ENCODE measurements at places on chromosomes 16 and 17.
A peak's percentile ranks its signal among the peaks of the same experiment; 100 is the strongest.

GRCh38 chr16:66484453-66485213 is 57.5 kb downstream of the BEAN1 start:
- DNase-seq: no peak

DNA sequence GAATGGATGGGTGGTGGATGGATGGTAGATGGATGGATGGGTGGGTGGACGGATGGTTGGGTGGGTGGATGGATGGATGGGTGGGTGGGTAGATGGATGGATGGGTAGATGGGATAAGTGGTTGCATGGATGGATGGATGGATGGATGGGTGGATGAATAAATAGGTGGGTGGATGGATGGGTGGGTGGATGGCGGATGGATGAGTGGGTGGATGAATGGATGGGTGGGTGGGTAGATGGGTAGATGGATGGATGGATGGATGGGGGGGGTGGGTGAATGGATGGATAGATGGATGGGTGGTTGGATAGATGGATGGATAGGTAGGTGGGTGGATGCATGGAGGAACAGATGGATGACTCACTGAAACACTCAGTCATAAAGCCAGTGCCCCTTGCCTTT is 51.0 kb upstream of the FASN start:
- DNase-seq: no peak

DNA sequence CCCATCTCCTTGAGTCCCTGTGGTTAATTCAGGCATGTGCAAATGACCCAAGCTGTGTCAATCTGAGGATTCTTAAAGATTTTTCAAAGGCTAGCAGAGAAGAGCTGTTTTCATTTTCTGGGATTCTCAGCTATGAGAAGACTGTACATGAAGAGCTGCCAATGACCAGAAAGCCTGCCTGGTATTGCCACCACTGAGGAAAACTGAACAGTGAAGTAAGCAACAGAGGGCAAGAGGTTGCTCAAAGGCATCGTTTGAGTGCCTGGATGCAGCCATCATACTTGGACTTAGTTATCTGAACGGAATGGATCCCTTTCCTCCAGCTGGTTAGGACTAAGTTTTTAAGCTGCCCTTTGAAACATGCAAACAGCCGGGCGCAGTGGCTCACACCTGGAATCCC is 38.4 kb downstream of the FAM20A start:
- no peak for DNase-seq

DNA sequence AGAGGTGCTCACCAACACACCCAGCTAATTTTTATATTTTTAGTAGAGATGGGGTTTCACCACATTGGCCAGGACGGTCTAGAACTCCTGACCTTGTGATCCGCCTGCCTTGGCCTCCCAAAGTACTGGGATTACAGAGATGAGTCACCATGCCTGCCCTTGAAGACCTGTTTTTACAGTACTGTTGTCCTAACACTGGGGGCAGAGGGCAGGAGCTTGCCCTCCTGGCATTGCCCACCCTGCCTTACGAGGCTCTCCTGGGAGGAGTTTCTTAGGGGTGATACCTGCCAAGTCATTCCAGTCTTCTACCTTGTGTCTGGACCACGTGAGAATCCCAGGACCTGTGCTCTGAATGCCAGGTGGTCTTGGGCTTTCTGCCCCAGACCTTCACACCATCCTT is 2.7 kb downstream of the ASPSCR1 start:
- DNase-seq: no peak

GRCh38 chr16:81610144-81610842 is 165.7 kb downstream of the CMIP start:
- DNase-seq: peak; percentile 31

DNA sequence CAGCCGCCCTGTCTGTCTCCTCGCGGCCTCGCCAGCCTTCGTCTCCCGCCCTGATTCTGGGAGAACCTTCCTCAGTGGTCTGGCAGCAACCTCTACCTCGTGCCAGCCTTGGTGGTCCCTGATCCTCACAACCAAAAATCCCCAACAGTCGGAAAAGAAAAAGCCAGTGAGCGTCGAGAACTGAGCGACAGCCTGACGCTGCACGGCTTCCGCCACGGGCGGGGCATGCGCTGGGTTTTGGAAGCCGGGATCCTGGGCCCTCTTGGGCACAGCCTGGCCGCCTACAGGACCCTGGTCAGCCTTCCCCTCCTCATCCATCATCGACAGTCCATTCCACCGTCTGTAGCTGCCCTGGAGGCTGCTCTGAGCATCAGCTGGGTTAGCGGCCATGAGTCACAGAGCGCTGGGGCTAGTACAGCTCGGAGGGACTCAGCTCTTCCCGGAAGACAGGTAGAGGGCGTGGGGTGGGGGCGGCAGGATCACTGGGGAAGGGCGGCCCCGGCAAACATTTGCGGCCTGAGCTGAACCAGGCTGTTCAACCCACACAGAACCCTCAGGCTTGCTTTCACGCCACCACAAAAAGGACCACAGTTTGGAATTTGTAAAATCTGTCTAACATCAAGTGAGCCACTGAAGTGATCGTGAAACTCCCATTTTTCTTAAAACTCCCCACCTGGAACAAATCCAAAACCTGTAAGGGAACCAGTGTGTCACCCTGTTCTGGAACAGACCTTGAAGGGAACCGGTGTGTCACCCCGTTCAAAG is 55.4 kb upstream of the DOC2B start:
- DNase-seq: no peak

GRCh38 chr16:65829076-65829475 is 537.4 kb upstream of the CDH5 start:
- no peak for DNase-seq

- no peak for DNase-seq
These were observed 10.8 kb downstream of the MYO1C start for GRCh38 chr17:1481736-1482135.

DNA sequence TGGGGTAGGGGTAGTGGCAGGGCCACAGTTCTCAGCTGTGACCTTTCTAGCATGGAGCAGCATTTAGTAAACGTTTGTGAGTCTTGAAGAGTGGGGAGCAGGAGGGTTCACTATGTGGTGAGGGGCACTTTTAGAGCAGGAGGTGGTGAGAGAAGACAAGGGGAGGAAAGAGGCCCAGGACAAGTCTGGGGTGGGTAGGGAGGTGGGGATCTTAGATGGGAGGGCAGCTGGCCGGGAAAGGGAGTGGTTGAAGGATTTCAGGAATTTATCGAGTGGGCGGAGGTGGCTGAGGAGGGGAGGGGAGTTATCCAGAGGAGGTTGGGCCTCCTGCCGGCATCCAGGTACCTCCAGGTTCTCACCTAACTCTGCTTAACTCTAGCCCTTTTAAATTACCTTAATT is 1.9 kb downstream of the CLEC16A start:
- no peak for DNase-seq

GRCh38 chr17:2551928-2552327 is 40.2 kb upstream of the METTL16 start:
- DNase-seq: no peak

- DNase-seq: no peak
These were observed at the start of gene TNFSF12 for GRCh38 chr17:7548585-7549400. TSS of gene TNFSF12 (plus strand) at chr17:7549058. CDS start at chr17:7549154, 96 bp downstream.

GRCh38 chr17:71127416-71127815 is 958.1 kb downstream of the KCNJ2 start:
- no peak for DNase-seq

- DNase-seq: no peak
These were observed 11.0 kb downstream of the BRCA1 start for GRCh38 chr17:43114151-43114552.

DNA sequence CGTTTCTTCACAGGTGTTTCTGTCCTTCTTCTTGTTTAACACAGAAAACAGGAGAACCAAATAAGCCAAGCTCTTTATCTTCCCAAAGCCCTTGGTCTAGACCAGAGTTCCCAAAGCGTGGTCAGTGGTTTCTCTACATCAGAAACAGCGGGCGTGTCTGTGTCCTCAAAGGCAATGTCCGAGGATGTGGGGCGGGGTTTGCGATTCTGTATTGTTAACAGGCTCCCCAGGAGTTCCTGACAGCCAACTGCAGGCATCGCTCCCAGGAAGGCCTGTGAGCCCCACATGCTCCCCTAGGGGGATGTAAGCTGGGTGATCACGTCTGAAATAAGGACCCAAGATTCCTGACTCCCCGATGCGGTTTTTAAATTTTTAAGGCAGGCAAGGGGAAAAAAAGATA is 28.4 kb upstream of the SLC25A19 start:
- DNase-seq: no peak

DNA sequence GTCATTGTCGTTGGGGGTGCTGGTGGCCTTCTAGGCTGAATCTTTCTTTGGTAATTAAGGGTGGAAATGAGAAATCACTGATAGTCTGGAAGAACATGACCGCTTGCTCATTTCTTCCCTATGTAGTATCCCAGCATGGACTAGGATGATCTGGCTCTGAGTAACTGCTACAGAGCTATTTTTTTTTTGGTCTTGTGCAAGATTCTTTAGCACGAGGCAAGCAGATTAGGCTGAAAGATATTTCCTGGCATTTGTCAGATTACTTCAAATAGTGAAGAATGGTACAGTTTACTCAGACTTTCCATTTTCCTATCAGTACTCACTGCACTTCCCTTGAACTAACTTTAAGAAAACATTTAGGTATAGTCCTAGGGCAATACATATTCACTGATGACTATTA is 89.0 kb downstream of the SYCE1L start:
- DNase-seq: peak; percentile 45

GRCh38 chr16:67421030-67421429 is 4.8 kb upstream of the ZDHHC1 start:
- no peak for DNase-seq

DNA sequence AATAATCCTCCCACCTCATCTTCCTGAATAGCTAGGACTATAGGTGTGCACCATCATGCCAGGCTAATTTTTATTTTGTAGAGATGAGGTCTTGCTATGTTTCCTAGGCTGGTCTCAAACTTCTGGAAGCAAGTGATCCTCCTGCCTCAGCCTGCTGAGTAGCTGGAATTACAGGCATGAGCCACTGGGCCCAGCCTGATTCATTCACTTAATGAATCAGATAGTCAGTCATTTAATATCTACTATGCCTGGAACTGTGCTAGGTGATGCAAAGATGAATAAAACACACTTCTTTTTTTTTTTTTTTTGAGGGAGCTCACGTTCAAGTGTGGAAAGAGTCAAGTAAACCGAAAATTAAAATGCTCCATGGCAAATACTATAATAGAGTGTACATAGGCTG is 39.4 kb downstream of the EFCAB13 start:
- DNase-seq: no peak

DNA sequence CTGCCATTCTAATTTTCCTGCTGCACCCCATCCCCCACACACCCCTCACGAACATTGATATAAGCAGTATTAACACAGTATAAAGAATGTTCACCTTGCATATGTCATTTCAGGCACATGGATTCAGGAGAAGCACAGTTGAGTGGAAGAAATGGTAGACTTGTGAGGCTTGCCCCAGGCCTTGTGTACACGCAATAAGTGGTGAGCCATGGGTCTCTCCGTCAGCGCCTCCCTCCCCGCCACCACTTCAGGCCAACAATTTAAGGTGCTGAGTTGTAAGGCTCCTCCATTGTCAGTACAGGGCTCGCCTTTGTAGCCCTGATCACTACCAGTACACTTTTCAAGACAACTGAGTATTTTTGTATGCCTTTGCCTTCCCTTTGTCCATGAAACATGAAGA is 12.2 kb upstream of the CLEC18C start:
- DNase-seq: no peak

GRCh38 chr17:67156269-67157199 is 88.5 kb downstream of the HELZ start:
- DNase-seq: no peak

DNA sequence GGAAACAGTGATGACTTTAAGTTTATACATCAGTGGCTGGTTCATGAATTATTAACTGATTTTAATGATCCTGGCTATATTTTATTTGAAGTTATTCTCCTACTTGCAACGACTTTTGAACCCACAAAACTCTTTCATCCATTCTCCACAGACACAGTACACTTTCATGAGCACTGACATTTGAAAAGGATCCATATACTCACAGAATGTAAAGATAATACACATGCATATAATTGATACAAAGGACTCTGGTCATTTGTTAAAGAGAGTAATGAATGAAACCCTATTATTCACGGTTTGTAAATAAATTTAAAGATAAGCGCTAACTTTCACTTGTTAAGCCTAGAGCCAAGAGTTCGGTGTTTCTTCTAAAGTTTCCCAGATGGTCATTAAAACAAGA is 3.3 kb downstream of the TOX3 start:
- no peak for DNase-seq

- DNase-seq: no peak
These were observed 233.5 kb downstream of the NTN1 start for GRCh38 chr17:9254841-9255240.

- no peak for DNase-seq
These were observed 1.5 kb downstream of the CACNA1H start for GRCh38 chr16:1154291-1154886.

DNA sequence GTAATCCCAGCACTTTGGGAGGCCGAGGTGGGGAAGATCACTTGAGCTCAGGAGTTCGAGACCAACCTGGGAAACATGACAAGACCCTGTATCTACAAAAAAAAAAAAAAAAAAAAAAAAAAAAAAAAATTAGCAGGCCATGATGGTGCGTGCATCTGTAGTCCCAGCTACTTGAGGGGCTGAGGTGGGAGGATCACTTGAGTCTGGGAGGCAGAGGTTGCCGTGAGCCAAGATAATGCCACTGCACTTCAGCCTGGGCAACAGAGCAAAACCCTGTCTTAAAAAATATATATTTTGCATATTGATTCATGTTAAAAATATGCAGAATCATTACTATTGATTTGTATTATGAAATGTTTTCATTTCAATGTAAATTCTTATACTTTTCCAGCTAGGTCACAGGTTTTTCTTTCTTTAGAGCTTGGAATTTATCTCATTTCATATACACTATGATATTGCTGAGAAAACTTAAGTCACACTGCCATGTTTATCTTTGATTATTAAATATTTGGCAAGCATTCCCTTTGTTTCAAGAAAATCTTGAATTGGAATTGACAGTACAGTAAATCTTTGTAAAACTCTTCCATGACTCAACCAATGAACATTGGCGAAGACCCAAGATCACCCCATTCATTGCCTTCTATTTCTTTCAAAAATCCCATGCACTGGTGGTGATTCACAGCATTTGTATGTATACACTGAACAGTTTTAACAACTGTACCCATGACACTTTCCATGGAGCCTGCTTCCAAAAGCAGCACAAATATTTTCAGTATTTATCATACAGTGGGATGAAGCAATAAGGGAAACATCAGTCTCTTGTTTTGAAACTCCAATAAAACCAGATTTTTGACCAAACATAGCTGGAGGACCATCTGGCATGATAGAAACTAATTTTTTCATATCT is 83.5 kb upstream of the TNRC6A start:
- peak; percentile 99 for DNase-seq

GRCh38 chr17:39573447-39574298 is 34.0 kb downstream of the NEUROD2 start:
- DNase-seq: no peak

DNA sequence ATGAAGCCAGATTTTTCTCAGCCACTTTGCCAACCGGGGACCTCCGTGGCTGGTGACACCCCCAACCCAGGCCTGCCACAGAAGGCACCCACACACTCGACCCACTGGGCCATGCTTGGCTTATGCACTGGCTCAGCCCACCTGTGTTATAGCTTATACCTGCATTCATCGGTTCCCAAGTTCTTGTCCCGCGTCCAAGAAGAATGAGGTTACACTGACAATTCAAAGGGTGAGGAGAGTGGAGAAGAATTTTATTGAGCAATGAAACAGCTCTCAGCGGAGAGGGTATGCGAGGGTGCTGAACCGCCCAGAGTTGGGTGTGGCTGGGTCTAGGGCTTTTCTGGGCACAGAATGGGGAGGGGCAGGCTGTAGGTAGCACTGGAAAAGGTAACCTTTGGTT is 22.2 kb upstream of the CDH15 start:
- DNase-seq: no peak

All from AG09319 (cell line).